ENCODE measurements at places on chromosomes 4 and X.

DNA sequence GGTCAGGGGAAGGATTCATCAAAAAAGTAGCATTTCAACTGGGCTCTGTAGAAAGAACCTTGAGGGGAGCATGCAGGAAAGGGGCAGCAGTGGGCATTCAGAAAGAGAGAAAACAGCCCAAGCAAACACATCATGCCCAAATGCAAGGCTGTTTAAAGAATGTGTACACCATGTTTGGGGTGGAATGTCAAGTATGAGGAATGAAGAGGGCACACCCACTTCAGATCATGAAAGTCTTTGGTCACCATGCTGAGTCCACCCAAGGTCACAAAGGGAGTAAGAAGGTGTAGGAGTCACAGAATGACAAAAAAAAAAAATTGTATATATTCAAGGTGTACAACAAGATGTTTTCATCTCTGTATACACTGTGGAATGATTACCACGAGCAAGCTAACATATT is 9.4 kb downstream of the S100G start:
- no peak for DNase-seq

DNA sequence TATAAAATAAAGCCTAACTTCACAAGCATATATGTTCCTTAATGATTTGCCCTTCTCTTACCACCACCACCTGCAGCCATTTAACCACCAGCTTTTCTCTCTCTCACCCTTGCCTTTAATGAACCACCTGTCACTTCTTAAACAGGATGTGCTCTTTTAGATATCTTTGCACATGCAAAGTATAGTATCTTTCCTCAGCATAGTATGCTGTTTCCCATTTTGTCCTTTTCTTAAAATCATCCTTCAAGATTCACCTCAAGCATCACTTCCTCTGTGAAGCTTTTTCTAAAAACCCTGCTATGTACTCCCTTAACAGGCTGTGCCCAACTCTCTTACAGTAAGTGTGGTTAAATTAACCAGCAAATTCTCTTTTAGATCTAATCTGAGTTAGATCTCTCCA is 8.2 kb upstream of the CNOT6L start:
- DNase-seq = no peak

- no peak for DNase-seq
These were observed 45.4 kb downstream of the ANTXR2 start for GRCh38 chr4:80027611-80028010.

- no peak for DNase-seq
These were observed 326.5 kb downstream of the TEX13C start for GRCh38 chrX:125646195-125646594.

GRCh38 chr4:127667772-127668171 is 35.0 kb downstream of the INTU start:
- no peak for DNase-seq

GRCh38 chrX:29318012-29318411 is 730.8 kb downstream of the IL1RAPL1 start:
- DNase-seq = no peak

- DNase-seq = no peak
These were observed 163.6 kb upstream of the MAP3K15 start for GRCh38 chrX:19678941-19679340.

DNA sequence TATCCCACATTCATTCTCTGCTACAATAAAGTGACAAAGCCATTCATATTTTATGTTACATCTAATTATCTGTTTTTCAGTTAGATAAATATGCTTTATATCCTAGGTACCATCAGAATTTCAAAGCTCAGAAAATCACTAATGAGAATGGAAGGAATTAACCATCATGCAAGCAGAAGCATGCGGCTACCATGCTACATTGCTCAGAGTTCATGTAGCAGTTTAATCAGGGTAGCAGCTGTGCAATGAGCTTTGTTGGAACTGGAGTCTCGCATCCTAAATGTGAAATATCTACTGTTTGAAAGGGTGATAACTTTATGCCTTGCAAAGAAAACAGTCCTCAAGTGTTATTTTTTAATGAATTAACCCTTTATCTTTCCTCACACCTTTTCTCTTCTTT is 77.5 kb downstream of the SNCA start:
- DNase-seq = no peak

- no peak for DNase-seq
These were observed 25.9 kb upstream of the INTU start for GRCh38 chr4:127606823-127607222.

GRCh38 chrX:40108959-40109287 is 11.2 kb upstream of the BCOR start:
- peak; percentile 63 for DNase-seq

GRCh38 chr4:8696369-8697127 is 104.0 kb downstream of the CPZ start:
- no peak for DNase-seq

DNA sequence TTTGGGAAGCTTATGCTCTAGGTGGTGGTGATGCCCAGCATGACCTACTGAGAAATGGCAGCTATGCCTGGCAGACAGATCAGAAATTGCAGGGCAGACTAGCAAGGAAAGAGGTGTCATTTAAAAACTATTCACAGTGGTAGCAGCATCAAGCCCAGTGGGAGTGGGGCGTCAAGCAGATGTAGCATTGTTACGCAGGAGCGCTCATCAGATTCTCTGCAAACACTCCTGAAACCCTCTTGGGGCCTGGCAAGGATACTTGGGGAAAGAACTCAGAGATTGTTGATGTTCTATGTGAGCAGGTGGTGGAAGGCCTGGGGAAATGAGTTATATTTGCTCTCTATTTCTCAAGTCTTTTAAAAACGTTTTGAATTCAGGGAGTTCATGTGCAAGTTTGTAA is 437.6 kb downstream of the RAPGEF2 start:
- no peak for DNase-seq

- peak; percentile 88 for DNase-seq
These were observed at the start of gene ATP6AP1 for GRCh38 chrX:154428176-154429171. Gene ATP6AP1, plus strand, starts transcription at chrX:154428677. Its CDS starts 16 bp downstream, at chrX:154428693.

DNA sequence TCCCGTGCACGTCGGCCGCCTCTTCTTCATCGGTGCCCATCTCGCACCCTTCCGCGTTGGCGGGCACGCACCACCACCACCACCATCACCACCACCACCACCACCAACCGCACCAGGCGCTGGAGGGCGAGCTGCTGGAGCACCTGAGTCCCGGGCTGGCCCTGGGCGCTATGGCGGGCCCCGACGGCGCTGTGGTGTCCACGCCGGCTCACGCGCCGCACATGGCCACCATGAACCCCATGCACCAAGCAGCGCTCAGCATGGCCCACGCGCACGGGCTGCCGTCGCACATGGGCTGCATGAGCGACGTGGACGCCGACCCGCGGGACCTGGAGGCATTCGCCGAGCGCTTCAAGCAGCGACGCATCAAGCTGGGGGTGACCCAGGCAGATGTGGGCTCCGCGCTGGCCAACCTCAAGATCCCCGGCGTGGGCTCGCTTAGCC is 1.4 kb downstream of the POU4F2 start:
- DNase-seq = no peak

Data from activated T-cell treated with anti-CD3 and anti-CD28 coated beads for 48 hours (primary cell).